ENCODE measurements at places on chromosomes 7 and 10. TPM values are rescaled to one million over a fixed set of nuclear protein-coding genes. Genes with fewer than 3 reads are reported as not detected.

DNA sequence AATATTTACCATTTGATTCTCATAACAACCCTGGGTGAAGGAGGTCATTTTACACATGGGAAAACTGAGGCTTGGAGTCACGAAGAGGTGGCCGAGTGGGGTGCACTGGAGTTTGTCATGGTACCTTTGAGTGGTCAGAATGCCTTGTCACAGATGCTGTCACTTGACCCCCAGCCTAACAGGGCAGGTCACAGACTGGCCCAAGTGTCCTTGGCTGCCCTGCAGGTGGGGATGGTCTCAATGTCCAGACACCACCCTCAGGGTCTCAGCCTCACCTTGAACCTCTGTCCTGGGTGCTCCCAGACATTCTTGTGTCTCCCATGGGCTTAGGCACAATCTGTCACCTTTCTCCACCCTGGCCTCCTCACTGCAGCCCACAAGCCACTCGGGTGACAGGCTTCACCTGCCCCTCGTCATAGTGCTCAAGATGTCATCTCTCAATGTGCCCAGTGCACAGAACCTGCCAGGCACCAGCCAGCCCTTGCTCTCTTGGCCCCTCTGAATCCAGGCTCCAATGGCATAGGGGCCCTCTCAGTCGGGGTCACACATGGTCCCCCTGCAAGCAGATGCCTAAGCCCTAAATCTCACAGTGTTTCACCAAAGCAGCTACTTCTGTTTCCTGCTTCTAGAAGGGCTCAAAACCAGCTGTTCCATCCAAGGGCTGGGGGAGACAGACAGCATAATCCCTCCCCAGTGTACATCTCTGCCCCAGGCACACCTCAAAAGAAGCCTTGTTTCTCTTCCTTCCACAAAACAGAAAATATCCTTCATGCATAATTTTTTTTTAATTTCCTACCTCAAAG, 76.8 kb upstream of the NANOS1 start:
- DNase-seq: no peak
- H3K4me3 ChIP-seq: no peak overlapping the region
- H3K27ac ChIP-seq: no peak overlapping the region
- H3K4me1 ChIP-seq: no peaks in the 10 kb centered on the region
- no peaks in the 10 kb centered on the region for H3K36me3 ChIP-seq

DNA sequence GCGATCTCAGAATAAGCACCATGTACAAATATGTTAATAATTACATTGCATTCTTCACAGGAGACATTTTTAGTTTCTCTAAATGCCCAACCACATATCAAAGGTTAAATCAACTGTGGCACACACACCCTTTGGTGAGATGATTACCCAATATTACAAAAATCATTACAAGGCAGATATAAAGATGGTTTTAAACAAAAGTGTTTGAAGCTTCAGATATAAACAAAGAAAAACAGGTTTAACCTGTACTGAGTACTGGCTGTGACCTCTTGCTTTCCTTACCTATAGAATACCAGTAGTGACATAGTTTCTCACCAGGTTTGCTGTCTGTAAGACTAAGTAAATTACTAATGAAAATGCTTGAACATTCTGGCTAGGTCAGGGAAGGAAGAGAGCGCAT, 360.0 kb upstream of the IGFBP3 start:
- H3K27ac ChIP-seq: no peak overlapping the region
- no peak for DNase-seq
- H3K4me3 ChIP-seq: no peak overlapping the region

- no peak for DNase-seq
- no peaks in the 10 kb centered on the region for H3K4me1 ChIP-seq
- no peak overlapping the region for H3K27ac ChIP-seq
- H3K4me3 ChIP-seq: no peak overlapping the region
- H3K27me3 ChIP-seq: no peaks in the 10 kb centered on the region
- no peaks in the 10 kb centered on the region for H3K36me3 ChIP-seq
Measured at GRCh38 chr7:51015581-51015980, 232.9 kb upstream of the GRB10 start.

DNA sequence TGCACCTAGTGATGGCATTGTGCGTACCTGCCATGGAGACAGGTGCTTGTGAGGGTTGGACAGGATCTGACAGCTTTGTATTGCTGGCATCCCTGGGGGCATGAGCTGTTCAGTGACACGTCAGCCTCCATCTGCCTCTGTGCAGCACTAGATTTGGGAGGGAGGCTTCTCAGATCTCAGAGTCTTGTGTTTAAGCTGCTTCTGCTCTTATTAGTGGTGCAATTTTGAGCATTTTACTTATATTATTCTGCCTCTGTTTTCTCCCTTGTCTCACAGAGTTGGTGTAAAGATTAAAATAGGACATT, 5.1 kb downstream of the ARHGAP22 start:
- H3K27me3 ChIP-seq: 0 out of 2 replicates have a peak, but pooled peaks cover under 1% of the 10 kb centered on the region
- no peaks in the 10 kb centered on the region for H3K36me3 ChIP-seq
- H3K4me3 ChIP-seq: no peak overlapping the region
- peaks cover 12% of the 10 kb centered on the region for H3K4me1 ChIP-seq

DNA sequence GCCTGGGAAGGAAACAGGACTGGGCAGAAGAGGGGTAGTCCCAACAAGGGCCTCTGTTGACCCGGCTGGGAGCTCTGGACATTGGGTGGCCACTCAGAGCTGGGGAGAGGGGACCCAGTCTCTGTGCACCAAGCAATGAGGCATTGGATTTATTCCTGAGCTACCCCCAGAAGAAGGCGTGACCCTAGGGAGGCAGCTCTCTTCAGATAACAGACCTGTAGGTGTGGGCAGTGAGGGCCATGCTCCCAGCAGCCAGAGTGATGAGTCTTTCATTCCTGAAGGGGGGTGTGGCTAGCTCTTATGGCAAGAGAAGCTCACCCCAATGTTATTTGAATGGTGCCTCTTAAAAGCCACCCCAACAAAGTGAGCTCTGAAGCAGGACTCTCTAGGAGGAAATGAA, 20.4 kb downstream of the TEX36 start:
- no peaks in the 10 kb centered on the region for H3K4me1 ChIP-seq
- no peaks in the 10 kb centered on the region for H3K27me3 ChIP-seq
- H3K27ac ChIP-seq: no peak overlapping the region
- no peak for DNase-seq

DNA sequence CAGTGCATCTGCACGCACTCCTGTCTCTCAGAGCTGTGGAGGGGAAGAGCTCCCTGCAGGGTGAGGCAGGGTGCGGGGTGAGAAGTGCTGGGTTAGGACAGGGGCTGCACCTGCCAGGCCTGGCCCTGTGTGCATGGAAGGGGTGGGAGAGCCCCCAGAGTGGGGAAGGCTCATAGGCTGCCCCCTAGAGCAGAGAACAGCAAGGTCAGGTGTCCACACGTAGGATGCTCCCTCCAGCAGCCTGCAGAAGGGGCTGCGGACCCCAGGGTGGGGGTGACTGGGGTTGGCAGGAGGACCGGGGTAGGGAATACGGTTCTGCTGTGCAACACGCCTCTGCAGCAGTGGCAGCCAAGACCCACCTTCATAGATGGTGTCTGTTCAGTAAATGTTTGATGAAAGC, 208.6 kb downstream of the PTPRN2 start:
- no peaks in the 10 kb centered on the region for H3K27me3 ChIP-seq
- no peak overlapping the region for H3K27ac ChIP-seq
- DNase-seq: no peak
- no peaks in the 10 kb centered on the region for H3K36me3 ChIP-seq
- no peaks in the 10 kb centered on the region for H3K4me1 ChIP-seq
- H3K4me3 ChIP-seq: no peak overlapping the region

DNA sequence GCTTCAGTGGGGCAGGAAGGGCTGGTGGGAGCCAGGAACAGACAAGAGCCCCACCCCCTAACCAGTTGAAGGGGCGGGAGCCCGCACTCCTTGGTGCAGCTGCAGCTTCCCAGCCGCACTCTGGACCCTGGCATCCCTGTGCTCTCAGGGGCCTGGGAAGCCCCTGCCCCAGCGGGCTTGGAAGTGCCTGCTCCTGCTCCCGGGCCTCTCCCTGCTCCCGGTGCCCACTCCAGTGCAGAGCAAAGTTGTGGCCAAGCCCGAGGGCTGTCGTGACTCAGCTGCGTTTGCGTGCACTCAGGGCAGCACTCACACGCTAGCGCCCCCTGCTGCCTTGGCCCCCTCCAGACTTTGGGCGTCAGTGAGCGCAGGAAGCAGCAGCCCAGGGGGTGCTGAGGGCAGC, 883.8 kb downstream of the LRMDA start:
- no peaks in the 10 kb centered on the region for H3K36me3 ChIP-seq
- H3K27me3 ChIP-seq: no peaks in the 10 kb centered on the region
- no peak for DNase-seq
- H3K27ac ChIP-seq: no peak overlapping the region
- no peaks in the 10 kb centered on the region for H3K4me1 ChIP-seq
- H3K4me3 ChIP-seq: no peak overlapping the region

DNA sequence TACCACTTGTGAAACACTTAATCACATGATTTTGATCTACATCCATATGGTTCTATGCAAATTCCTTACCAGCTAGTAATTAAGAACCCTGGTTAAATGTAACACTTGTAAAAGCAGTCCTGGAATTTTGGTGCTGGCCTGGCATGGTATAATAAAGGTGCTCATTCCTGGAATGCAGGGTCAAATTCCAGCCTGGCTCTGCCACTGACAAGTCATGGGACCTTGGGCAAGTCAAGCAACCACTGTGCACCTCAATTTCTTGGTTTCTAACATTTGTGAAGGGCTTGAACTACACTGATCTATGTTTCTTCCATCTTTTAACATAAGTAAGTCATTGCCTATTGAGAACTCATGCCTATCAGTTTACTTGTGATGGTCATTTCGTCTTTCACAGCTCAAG, 91.9 kb upstream of the PIK3CG start:
- H3K4me3 ChIP-seq: no peak overlapping the region
- no peak for DNase-seq
- no peaks in the 10 kb centered on the region for H3K27me3 ChIP-seq
- no peaks in the 10 kb centered on the region for H3K36me3 ChIP-seq

- DNase-seq: no peak
- no peaks in the 10 kb centered on the region for H3K36me3 ChIP-seq
- H3K27me3 ChIP-seq: no peaks in the 10 kb centered on the region
Measured at GRCh38 chr7:132417103-132417906, 159.0 kb downstream of the PLXNA4 start.

The SRRT gene
- total RNA-seq: 103 TPM

The ASAH2 gene
- total RNA-seq: 20.0 TPM

The STAM gene
- 14.4 TPM for total RNA-seq

The FAS gene
- 91.9 TPM for total RNA-seq

The POM121L12 gene
- not detected for total RNA-seq

The HOXA5 gene
- 4.1 TPM for total RNA-seq

The NPTX2 gene
- total RNA-seq: not detected

All from Karpas-422 (cell line).